Activated CD8-positive, alpha-beta memory T cell treated with anti-CD3 and anti-CD28 coated beads for 36 hours (primary cell): ENCODE measurements at places on chromosomes 5 and 9. TPM values are rescaled to one million over a fixed set of nuclear protein-coding genes. Genes with fewer than 3 reads are reported as not detected.

The C9orf50 gene
- not detected for total RNA-seq

The RNF180 gene
- total RNA-seq, result not detected

The RXFP3 gene
- not detected for total RNA-seq

The HAPLN1 gene
- total RNA-seq, result not detected

The ANKRD34B gene
- not detected for total RNA-seq

The PCDHAC2 gene
- not detected for total RNA-seq

The PCDHGC4 gene
- not detected for total RNA-seq

The SLC6A3 gene
- not detected for total RNA-seq
